GM04504 (cell line): ENCODE measurements at places on chromosomes 12 and 14.

DNA sequence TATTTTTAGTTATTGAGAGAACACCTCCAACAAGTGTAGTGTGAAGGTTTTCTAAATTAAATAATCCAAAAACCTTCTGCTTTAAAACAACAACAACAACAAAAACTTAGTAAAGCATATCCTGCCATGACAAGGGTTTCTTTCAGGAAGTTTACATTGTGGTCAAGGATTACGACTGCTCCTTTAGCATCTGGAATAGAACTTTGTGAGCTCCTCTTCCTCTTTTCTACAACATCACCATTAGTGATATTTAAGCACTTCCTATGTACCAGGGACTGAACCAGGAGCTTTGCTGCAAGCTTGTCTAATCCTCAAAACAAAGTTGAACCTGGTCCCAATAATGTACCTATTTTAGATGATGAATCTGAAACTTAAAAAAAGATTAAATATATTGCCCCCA is 315.4 kb upstream of the KITLG start:
- no peak for DNase-seq

GRCh38 chr12:128008341-128008740 is 258.6 kb upstream of the TMEM132C start:
- DNase-seq, result no peak

DNA sequence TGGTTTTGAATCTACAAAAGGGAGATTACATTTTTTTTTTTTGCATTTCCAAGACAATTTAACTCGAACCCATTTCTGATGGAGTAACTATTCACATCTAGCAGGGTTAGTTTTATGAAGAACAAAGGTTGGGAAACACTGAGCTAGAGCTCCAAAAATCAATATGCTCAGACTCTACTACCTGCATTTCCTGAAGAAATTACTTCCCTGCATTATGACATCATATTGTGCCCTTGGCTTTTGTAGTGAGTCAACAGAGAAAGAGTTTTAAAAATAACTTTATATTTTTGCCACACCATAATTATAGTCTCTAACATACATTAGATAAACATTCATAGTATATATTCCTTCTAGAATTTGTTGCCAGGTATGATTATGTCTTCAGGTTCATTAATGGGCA is 14.8 kb downstream of the GRIP1 start:
- DNase-seq, result no peak

GRCh38 chr14:91059576-91060350 is 678 bp downstream of the RPS6KA5 start:
- DNase-seq, result no peak

DNA sequence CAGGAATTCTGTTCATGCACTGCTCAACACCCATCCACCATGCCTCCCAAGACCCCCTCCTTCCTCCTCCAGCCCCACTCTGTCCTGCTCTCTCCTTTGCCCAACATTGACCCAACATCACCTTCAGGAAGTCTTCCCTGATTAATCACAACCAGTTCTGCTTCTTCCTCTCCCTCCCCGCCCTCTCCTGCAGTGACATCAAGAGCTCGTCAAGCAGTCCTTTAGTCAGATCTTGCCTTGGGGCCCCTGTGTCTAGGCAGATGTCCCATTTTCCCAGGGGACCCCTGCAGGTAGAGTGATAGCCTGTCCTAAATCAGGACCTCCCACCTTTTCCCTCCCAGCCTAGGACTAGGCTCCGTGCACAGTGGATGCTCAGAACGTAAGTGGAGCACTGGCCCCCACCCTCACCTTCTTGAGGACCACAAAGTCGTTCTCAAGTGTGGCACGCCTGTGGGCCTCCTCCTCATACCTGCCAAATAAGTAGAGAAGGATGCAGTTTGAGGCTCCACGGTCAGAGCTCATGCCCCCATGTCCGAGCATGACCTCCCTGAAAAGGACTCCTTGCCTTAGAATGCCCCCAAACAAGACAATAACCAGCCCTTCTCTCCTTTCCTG is 2.3 kb downstream of the KRT78 start:
- no peak for DNase-seq

DNA sequence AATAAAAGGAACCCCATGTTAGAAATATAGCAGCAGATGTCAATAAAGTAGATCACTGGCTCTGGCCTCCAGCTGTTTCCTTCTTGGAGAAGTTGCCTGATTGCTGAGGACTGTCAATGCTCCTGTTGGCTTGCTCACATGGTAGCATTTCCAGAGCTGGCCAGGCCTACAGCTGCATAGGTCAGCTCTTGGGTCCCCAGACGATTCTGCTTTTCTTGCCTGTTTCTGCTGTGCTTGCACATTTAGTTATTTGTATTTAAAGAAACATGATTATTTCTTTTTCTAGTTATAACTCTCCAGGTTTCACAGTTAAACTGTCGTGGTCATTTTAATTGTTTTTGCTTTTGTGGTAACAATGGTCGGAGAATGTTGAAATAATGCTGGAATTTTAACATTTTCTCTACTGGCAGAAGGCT is 7.2 kb downstream of the NAV3 start:
- no peak for DNase-seq

DNA sequence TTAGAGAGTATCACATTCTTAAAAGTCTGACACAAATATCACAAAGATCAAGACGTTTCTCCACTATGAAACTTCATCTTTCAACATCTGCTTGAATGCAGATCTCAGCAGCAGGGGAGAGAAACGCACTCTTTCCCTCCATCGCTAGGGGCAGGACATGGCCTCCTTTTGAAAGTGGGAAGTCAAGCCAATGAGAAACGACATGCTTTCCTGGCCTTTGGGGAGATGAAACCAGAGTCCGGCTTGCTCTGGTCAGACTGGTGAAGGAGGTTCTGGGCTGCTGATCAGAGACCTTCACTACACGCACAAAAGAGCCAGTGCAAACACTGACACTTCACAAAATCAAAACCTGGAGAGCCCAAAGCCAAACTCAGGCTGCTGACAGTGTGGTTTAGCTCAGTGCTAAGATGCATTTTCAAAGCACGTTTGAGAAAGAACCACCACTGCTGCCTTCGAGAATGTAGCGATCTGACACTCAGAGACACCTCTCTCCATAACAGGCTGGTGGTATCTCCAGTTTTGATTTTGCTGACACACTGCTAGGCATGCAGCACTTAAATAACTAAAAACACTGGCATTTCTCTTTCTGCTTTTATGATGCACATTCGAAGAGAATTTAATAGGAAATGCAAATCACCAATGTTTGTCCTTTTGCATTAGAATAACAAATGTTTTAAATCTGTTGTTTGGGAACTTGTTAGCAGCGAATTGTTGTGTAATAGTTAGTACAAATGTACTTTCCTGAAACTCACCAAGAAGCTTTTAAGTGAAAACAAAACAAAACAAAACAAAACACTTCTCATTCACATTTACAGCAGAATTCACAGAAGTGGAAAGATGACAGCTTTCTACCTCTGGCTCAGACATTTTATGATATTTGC is 93.9 kb upstream of the OVCH1 start:
- DNase-seq, result no peak

- DNase-seq, result no peak
Observed at GRCh38 chr12:123075087-123075645, 75.7 kb downstream of the PITPNM2 start.

GRCh38 chr12:130434560-130434959 is 96.9 kb downstream of the PIWIL1 start:
- no peak for DNase-seq

DNA sequence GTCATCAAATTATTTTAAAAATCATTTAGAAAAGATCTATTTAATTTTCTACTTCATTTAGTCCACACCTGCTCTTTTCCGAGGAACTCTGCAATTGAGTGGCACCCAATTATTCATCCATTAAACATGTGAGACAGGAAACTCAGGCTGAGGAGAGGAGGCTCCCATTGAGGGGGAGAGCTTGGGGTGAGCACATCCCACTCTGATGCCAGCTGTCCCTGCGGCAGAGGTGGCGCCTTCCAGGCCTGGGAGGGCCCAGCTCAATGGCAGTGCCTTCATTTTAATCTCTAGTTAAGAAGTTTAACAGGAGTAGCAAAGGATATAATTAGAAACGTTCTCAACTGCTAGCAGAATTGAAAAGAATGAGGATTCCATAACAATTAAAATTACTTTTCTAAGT is 92.0 kb downstream of the ITPR2 start:
- DNase-seq, result no peak

DNA sequence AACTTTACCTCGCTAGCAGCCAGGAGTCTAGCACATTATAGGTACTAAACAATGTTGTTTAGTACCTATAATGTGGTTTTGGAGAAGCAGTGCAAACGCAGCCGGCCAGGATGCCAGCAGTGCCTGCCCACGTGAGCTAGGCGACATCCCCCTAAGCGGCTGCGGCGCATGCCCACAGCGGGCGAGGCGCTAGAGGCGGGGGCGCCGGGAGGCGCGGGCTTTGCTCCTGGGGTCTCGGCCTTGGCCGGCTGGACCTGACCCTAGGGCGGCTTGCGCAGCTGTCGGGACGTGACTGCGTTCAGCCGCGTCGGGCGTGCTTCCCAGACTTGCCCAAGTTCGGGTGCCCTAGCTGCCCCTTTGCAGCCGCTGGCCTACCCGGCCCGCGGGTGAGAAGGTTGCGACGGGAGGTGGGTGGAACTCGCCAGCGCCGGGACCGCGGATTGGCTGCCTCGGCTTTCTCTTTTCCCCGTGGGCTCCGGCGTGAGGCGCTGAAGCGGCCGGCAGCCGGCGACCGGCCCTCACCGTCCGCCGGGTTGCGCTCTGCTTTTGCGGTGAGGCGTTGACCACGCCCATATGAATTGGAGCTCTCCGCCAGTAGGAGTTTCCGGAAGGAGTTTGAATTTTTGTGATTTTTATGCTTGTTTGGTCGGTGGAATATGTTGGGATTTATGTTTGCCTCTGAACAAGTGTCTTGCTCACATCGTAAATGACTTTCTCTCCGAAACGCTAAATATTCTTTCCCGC is at the start of gene TMEM19:
Gene TMEM19 (plus strand): TSS at position 169 of the 744 bp plus-strand sequence. CDS start 599 bp downstream, outside the sequence.
- peak; percentile 83 for DNase-seq
